ENCODE measurements at places on chromosomes 3 and 15.

- no peak for DNase-seq
Measured at GRCh38 chr3:195093731-195094130, 177.2 kb downstream of the XXYLT1 start.

DNA sequence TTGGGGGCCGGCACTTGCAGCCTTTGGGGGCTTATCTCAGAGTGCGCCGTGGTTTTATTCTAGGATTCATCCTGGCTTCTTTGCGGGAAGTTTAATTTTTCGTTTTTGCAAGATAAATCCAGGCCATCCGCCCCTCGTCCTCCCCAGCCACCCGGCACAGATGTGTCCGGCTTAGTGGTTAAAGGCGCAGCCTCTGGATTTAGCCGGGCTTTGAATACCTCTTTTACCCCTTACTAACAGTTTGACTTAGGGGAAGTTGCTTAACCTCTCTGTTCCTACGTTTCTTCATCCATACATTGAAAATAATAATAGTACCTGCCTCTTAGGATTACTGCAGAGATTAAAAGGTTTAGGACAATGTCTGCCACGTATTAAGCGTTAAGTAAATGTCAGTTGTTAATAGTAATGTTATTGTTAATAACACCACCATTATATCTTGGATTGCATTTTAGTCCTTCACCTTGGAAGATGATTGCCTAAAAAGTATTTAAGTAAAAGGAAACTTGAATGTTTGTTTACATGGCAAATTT, 714 bp downstream of the ECT2 start:
- no peak for DNase-seq

- DNase-seq = no peak
Measured at GRCh38 chr3:148197061-148197460, 500.6 kb upstream of the AGTR1 start.

DNA sequence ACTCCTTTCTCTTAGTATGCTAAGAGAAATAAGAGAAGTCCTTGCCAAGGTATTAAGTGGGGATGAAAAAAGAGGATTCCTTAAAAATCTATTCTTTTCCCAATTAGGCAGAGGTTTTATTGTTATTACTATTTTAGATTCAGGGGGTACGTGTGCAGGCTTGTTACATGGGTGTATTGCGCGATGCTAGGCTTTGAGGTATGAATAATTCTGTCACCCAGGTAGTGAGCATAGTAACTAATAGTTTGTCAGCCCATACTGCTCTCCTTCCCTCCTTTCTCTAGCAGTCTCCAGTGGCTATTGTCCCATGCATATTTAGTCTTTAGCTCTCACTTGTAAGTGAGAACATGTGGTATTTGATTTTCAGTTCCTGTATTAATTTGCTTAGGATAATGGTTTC, 83.9 kb downstream of the LEKR1 start:
- DNase-seq = no peak

GRCh38 chr3:143586576-143586975, 261.7 kb downstream of the SLC9A9 start:
- DNase-seq = peak; percentile 7

GRCh38 chr3:189554868-189555557, 76.2 kb upstream of the TP63 start:
- DNase-seq = no peak

- no peak for DNase-seq
Measured at GRCh38 chr3:189630767-189631372, 319 bp upstream of the TP63 start.

GRCh38 chr3:52330194-52330805, 14.2 kb downstream of the DNAH1 start:
- no peak for DNase-seq

- DNase-seq = no peak
Measured at GRCh38 chr3:123648696-123649405, 64.0 kb upstream of the HACD2 start.

DNA sequence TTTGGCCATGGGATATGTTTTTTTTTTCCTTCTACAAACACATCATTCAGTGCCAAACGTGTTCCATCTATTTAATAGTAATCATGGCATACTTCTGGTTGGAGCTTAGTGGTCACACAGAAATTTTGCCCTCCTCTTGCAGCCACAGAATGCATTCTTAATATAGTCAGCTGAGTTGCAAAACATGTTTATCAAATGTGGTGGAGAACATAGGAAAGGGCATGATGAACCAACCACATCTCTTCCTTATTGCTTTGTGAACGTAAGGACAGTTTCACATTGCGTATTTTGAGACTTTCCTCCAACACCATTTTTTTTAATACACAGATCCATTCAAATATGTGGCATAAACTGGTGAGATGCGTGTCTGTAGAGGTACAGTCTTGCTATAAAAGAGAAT, 106.8 kb downstream of the BBX start:
- DNase-seq = no peak

Data from substantia nigra (tissue), 51 donors.